Effector CD4-positive, alpha-beta T cell (primary cell): ENCODE measurements at places on chromosomes 4 and X.

DNA sequence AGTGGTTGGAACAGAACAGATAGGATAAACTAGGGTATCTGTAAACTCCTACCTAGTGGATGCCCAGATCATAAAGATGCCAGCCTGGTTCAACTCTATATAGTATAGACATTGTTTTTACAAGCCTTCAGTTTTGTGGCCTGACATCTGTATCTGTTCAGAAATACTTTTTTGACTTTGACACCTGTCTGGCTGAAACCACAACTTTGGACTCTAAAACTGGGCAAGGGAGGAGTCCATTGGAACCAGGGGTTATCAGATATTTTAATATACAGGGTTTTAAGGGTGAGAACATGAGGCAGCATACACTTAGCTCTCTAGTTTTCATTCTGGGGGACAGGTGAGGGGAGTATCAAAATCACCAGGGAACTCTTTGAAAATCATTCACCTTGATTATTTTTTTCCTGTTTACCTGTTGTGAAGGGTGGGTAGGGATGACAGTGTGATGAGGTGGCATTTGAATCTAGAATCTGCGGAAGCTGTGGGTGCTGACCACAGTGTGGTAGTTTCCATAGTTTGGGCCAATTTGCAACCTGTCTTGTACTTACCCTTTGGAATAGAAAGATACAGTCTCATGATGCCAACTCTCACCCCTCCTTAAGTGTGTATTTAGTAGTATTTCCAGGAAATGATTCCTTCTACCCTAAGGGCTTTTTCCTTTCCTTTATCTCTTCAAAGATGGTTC, 20.6 kb downstream of the GAB1 start:
- DNase-seq: no peak

DNA sequence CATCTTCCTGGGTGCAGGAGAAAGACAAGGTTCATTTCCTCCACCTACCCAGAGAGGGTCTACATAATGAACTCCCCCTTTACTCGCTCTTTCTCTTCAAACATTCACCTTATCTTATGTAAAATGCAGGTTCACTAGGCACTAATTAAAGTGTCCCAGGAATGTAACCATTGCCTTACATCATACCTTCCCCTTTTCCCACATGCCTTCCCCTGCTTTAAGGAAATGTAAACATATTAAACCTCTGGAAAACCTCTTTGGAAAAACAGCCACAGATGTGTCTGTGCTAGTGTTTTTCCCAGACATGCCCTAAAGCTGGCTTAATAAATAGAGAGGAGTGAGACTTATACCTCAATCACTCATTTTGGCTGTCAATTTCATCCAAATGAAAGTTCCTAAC, 15.8 kb downstream of the TBC1D9 start:
- no peak for DNase-seq

DNA sequence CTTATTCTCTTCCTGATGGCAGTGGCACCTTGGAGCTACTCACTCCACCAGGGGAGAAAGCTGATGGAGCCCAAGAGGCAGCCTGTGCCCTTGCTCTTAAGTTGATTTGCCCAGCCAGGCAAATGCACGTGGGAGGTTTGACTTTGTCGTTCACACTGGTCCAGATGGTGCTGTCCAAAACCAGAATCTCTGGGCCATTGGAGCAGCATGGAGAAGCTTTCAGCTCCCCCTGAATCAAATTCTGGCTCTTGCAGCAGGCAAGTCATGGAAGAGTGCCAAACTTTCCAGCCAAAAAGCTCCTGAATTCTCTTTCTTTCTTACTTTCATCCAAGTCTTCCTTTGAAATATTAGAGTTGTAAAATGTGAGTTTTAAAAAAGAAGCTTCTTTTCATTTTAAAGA, 970.4 kb downstream of the RPA4 start:
- no peak for DNase-seq

DNA sequence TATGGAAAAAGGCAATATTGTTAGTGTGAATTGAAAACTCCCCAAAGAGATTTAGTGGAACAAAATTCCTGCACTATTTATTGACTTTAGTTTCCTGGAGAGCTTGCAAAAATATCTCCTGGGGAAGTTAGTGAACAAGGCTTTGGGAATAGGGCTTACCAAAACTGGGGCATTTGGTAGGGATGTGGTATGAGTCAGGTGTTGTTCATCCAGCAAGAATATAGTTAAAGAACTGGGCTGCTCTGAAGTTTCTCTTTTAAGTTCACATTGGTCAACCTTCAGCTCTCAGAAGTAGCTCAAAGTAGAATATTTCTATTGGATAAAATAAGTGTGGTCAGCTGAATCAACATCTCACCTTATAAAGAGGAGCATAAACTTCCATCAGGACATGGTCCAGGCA, 185.0 kb downstream of the CPE start:
- DNase-seq: no peak

DNA sequence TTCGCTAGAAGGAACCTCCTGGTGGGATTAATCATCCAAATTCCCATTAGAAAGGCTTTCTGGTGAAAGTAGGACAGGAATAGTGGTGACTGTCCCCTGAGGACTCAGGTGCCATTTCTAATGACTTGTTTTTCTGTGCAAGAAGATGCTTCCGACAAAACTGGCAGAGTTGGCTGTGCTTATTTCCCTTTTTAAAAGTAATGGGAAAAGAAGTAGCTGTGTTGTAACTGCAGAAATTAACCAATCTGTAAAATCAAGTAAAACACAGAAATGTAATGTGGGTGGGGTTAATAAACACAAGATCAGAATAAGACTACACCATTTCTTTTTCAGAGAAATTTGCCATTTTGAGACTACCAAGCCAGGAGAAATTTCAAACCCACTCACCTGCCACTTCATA, 55.0 kb upstream of the FAM9B start:
- no peak for DNase-seq

DNA sequence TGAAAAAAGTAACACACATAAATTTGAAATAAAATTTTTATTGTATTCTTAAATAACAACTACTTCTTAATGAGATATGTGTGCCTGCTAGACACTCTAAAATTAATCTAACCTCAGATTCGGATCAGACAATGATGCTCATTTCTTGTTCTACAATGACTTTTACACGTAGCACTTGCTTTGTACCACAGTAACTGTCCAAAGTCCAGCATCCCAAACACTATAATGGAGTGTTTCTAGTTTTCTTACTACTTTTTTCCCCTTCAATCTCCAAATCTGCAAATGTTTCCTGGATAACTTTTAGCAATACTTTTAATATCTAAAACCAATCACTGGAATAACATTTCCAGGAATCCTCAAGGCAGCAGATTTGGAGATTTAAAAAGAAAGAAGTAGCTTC, 75.9 kb downstream of the ADGRA3 start:
- no peak for DNase-seq

DNA sequence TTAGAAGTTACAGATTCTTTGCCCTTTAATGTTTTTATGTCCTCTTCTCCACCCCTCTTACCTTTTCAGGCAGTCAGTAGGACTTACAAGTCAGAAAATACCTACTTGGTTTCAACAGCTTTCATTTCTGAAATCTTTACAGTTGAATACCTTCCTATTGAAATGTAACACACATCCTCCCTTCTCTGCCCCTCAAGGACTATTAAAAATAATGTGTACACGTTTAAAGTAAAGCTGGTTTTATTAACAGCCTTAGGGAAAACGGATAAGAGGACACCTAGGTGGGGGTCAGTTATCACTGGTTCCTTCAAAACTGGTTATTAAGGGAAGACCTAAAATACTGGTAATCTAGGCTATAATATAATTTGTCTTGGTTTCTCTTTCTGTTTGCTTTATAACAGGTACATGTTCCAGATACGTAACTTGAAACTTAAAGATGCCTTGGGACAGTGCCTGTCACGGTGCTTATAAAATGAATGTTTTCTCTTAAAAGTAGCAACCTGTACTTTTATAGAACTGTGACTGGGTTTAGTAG, 1.8 kb downstream of the CCSER1 start:
- no peak for DNase-seq

GRCh38 chrX:125289920-125290319, 29.8 kb upstream of the TEX13C start:
- no peak for DNase-seq

DNA sequence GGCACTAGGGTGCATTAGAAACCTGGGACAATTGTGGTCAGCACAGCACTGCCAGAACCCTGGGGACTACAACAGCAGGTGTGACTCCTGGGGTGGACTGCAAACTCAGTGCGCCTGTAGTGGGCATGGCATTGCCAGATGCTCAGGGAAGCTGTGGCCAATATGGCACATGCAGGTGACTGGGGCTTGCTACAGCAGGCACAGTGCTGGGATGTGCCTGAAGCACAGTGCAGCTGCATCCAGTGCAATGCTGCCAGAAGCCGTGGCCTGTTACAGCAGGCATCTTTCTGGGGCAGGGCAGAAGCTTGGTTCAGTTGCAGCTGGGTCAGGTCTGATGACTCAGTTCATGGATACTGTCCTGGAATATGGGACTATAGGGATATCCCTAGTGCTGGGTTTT, 445.8 kb downstream of the CCSER1 start:
- no peak for DNase-seq

DNA sequence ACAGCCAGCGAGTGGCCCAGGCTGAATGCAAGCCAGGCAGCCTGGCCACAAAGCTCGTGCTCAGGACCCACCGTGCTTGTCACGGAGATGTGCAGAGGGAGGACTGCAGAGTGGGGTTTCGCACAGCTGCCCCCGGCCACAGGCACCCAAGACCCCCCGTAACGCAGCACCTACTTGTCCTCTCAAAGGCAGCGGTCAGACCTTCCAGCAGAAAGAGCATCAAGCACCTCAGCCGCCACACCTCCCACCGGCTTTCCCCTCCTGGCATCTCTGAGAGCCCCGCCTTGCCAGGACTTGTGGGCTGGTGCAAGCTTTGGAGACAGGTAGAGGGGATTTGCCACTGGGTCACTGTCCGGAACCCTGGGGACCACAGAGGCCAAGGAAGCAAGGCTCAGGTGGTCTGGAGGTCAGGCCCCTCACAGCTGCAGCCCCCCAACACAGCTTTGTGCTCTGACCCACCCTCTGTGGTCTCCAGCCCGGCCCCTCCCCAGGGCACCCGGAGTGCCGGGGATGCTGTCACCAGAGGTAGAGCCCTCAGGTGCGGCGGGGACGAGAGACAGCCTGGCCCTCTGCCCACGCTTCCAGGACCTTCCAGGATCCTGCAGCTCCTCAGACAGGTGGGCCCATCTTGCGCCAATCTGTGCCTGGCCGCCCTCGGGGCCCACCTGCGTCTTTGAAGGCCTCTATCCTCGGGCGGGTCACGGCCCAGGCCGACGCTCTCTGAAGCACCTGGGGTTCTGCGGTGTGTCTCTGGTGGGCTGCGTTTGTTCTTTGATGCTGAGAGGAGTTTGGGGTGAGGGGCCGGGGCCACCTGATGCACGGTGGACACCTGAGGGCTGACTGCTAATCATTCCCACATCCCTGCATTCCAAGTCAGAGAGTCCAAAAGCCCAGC, 34.4 kb upstream of the HMX1 start:
- DNase-seq: no peak

DNA sequence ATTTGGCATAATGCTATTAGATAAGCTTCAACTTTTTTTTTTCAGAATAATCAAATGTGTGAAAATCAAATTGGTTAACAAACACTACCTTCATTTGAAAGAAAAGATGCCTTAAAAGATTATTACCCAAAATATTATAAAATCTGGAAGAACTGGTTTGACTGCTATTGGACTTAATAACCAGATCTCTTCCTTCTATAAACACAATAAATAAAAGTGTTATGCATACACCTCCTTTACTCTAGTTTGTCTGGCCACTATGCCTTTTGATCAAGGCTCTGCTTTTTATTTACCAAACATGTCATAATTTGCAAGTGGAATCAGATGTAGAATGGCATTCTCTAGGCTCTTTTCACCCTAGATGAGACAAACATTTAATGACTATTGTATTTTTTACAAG, 897.3 kb upstream of the EPHA5 start:
- no peak for DNase-seq

DNA sequence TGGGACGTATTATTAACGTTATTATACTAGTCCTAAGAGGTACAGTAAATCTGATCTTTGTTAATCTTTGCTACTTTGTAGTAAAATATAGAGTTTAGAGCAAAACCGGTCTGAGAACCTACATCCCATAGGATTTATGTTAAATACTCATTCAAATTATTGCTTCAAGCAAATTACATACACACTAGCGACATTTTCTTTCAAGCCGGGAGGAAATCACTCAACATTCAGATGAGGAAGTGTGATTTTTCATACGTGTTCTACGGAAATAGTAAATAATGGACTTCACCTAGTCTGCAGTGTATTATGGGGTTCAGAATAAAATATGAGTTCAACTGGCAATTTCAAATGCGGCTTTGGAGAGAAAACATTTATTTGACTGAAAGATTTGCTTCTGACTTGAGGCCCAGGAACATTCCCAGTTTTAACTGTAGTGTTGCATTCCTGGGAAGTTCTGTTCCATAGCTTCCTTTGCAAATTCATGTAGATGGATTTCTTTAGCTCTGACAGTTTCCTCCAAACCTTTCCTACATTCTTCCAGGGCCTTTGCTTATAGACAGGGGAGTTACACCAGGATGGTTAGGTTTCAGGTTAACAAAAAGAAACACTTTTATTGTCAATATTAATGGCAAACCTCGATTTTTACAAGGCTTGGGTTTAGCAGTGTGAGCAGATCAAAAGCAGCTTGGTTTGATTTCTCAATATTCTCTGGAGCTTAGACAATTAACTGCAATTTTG, 5.3 kb upstream of the HAND2 start:
- DNase-seq: no peak

- no peak for DNase-seq
Measured at GRCh38 chr4:30828264-30828926, 108.2 kb downstream of the PCDH7 start.

DNA sequence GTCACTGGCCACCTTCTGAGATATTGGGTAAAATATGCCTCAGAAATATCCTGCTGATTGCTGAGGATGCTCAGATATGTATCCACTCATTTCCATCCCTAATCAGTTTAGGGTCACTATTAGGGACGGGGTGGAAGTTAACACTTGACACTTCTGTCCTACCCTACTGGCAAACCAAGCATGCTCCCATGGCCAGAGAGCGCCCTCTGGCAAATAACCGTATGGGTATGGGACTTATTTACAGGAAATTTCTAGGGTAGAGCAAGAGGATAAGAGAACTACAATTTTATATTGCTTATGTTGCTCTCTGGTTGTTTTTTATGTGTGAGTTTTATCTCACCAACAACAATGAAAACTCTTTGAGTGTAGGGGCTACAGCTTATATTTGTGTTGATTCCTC, 86.8 kb upstream of the TSPAN7 start:
- DNase-seq: no peak

DNA sequence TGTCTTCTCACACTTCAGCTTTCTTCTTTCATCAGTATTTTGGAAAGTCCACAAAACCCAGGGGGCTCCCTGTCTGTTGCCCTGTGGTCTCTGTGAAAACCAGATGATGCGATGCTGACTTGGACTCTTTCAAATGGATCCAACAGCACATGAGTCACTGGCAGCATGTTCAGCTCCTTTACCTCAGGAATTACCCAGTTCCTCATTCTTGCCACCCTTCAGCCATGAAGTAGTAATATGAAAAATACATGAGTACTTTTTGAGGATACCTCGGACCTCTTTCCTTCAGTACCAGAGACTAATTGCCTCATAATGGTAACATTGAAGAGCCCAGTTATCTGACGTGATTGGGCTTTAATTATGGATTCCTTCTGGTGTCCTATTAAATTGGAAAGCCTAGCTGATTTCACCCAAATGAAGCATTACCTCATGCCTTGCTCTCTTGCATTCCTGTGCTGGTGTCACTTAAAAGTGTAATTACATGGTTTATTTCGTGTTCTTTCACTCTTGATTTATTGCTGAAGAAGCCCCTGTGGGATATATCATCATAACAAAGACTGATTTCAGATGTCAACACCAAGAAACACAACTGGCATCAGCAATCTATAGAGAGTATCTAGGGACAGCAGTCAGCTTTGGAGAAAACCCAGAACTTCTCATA, 63.4 kb downstream of the NFKB1 start:
- DNase-seq: no peak
